ENCODE measurements at places on chromosomes 12 and 14. TPM values are rescaled to one million over a fixed set of nuclear protein-coding genes. Genes with fewer than 3 reads are reported as not detected.

DNA sequence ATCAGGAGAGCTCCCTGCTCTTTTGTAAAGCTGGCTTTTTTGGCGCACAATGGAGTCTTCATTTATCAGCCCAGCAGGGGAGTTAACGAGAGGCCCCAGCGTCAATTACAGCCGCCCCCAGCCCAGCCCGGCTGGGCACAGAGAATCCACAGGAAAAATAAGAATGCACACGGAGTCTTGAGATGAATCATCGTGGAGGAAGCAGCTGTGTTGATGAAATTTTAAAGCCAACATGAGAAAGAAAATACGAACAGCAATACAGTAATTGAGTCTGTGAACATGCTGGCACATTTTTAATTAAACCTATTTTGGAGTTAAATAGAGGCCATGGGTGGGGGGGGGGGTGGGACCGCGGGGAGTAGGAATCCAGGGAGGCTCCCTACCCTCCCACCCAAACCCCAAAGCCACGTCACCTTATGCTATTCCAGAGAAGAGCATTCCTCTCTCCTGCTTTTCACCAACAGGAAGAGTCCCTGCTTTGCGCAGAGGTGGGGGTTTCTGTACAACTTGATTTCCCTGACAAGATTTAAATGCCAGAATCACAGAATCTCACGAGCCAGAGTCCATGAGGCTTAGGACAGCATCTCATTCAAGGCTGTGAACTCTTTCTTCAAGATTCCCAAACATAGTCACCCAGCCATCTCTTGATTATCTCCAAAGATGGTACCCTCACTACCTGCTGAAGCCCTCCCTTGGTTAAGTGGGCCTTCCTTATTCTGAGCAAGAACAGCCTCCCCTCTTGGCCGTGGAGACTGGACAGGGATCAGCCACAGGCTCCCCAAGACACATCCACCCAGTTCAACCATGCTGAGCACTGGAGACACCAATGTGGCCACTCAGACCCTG, 50.3 kb downstream of the CCNK start:
- no peaks in the 10 kb centered on the region for H3K4me1 ChIP-seq
- no peak overlapping the region for H3K4me3 ChIP-seq
- H3K27me3 ChIP-seq = no peaks in the 10 kb centered on the region
- H3K36me3 ChIP-seq = no peaks in the 10 kb centered on the region

GRCh38 chr12:58176296-58176869, 235.0 kb downstream of the ATP23 start:
- no peak overlapping the region for H3K4me3 ChIP-seq
- H3K4me1 ChIP-seq = no peaks in the 10 kb centered on the region
- DNase-seq = no peak
- H3K27me3 ChIP-seq = no peaks in the 10 kb centered on the region
- H3K27ac ChIP-seq = no peak overlapping the region

Gene CCDC184
- 0.63 TPM for total RNA-seq

DNA sequence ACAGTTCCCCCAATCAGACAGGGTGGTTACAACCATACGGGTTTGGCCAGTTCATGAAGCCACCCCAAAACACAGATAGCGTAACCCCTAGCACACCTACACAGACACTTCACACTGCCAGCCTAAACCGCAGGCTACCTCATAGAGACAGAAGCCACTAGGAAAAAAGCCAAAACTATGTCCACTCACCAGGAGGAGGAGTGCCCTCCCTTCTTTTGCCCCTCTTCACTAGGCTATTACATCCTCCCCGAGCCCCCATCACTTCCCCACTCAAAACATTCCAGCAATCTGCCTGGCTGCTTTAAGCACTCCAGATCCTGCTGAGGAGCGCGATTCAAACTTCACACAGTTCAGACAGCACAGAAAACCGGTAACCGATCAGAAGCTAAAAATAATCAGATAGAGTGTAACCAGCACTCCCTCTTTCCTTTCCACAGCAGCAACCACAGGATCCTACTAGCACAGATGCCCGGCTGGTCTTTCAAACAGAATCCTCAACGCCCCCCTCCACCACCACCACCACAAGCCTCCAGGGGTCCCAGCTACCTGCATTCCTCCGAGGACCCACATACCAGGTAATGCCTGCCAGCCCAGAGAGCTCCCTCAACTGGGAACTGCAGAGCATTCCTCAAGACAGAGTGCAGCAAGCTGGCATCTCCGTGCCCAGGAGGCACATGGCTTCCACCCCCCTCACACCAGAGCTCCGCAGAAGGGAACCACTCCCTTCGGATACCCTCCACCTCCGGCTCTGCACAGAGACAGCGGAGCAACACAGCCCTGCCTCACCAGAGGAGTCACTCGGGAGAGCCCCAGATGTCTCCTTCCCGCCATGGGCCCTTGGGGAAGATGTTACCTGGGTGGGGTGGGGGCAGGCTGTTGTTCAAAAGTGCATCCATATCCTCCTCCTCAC, 1.5 kb downstream of the CHD4 start:
- H3K4me1 ChIP-seq = peaks cover 47% of the 10 kb centered on the region
- H3K27me3 ChIP-seq = no peaks in the 10 kb centered on the region
- peak overlapping the region; percentile 75 for H3K27ac ChIP-seq
- H3K4me3 ChIP-seq = no peak overlapping the region
- DNase-seq = peak; percentile 57
- peaks cover 50% of the 10 kb centered on the region for H3K36me3 ChIP-seq

DNA sequence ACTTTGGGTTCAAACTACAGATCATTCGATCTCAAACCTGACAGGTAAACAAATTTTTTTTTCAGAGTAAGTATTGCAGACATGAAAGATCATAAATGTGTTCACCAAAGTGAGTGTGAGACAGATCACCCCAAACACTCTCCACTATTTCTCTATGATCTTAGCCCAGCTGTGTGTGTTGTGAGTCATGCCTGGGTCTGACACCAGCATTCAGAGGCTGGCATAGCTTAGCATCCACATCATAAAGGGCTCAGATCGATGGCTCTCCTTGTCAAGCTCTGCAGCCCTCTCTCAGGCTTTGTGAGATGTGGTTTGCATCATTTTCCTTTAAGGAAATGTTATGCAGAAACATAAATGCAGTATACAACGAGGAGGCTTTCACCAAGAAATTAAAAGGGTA, 164.9 kb downstream of the ETV6 start:
- DNase-seq = peak; percentile 23
- peaks cover 13% of the 10 kb centered on the region for H3K36me3 ChIP-seq
- no peak overlapping the region for H3K27ac ChIP-seq

- H3K27me3 ChIP-seq = no peaks in the 10 kb centered on the region
- H3K27ac ChIP-seq = no peak overlapping the region
- H3K4me1 ChIP-seq = no peaks in the 10 kb centered on the region
- peaks cover 6% of the 10 kb centered on the region for H3K36me3 ChIP-seq
- H3K4me3 ChIP-seq = no peak overlapping the region
These were observed 6.5 kb downstream of the TAS2R19 start for GRCh38 chr12:11015775-11016430.

Gene SLCO1C1
- not detected for total RNA-seq

Gene HOXC13
- not detected for total RNA-seq

Gene OR4K2
- not detected for total RNA-seq

GRCh38 chr14:65496178-65496993, 83.9 kb downstream of the FUT8 start:
- no peak for DNase-seq
- no peaks in the 10 kb centered on the region for H3K27me3 ChIP-seq
- H3K27ac ChIP-seq = no peak overlapping the region
- H3K4me3 ChIP-seq = no peak overlapping the region

GRCh38 chr12:48361664-48362339, 11.1 kb upstream of the ZNF641 start:
- no peaks in the 10 kb centered on the region for H3K27me3 ChIP-seq
- no peaks in the 10 kb centered on the region for H3K36me3 ChIP-seq
- H3K27ac ChIP-seq = no peak overlapping the region

Gene SLC4A8
- 5.2 TPM for total RNA-seq

Gene GARIN6
- total RNA-seq = not detected

GRCh38 chr14:89399157-89399556, 17.9 kb downstream of the FOXN3 start:
- peaks cover 6% of the 10 kb centered on the region for H3K4me1 ChIP-seq
- H3K27ac ChIP-seq = no peak overlapping the region
- H3K4me3 ChIP-seq = no peak overlapping the region
- H3K36me3 ChIP-seq = peaks cover 23% of the 10 kb centered on the region
- DNase-seq = no peak

Gene NOVA1
- total RNA-seq = not detected

DNA sequence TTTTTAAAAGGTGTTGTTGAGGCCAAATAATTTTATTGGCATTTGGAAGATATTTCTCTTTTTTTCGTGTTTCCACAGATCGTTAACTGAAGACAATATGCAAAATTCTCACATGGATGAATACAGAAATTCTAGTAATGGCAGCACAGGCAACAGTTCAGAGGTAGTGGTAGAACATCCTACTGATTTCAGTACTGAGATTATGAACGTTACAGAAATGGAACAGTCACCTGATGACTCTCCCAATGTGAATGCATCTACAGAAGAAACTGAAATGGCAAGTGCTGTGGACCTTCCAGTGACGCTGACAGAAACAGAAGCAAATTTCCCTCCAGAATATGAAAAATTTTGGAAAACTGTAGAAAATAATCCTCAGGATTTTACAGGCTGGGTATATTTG, 11.2 kb downstream of the PRPF39 start:
- no peak for DNase-seq
- peaks cover 63% of the 10 kb centered on the region for H3K36me3 ChIP-seq
- H3K4me3 ChIP-seq = no peak overlapping the region
- no peak overlapping the region for H3K27ac ChIP-seq
- peaks cover 22% of the 10 kb centered on the region for H3K4me1 ChIP-seq

DNA sequence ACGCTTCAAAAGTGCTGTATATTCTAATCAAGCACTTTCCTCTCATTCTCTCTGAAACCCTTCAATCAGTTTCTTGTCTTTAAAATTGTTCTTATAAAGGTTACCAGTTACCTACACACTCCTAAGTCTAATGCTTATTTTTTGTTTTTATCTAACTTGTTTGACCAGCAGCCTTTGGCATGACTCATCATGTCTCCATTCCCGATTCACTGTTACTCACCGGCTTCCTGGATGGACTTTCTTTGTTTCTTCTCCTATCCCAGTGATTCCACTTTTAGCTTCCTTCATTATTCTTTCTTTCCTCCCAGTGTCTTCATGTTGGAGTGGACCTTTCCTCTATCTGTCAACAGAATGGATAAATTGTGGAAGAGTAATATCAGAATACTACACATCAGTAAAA, 368.6 kb upstream of the CCDC196 start:
- H3K4me1 ChIP-seq = no peaks in the 10 kb centered on the region
- DNase-seq = no peak
- H3K27me3 ChIP-seq = peaks cover 16% of the 10 kb centered on the region
- no peak overlapping the region for H3K4me3 ChIP-seq

Gene CDH24
- total RNA-seq = 1.6 TPM

DNA sequence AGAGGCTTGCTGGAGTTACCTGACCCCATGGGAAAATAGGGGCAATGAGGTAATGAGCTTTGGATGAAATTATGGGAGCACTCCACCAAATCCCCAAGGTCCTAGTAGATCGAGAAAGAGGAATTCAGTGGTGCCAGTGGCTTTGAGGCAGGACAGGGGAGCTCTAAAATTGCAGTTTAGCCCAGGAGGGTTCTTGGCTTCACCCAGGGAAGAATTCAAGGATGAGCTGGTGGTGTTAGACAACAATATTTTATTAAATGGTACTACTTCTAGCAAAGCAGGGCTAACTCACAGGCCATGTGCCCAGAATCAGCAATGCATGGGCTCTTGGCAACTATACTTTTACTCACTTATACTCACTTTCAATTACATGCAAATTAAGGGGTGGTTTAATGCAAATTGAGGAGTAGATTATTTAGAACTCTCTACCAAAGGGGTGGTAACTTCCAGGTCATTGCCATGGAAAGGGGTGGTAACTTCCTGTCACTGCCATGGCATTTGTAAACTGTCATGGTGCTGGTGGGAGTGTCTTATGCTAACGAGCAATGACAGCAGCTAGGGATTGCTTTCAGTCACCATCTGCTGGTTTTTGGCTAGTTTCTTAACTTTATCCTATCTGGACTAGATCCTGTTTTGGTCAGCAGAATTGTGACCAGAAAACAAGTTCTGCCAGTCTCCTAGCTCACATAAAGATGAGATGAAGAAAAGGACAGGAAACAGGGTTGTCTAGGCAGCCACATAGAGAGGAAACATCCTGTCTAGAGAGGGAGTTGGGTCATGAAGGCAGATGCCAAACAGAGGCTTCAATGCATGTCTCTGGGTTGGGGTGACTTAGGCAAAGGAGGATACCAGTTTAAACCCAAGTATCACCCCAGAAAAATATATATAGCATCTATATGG, 64.7 kb downstream of the ZNF641 start:
- H3K27me3 ChIP-seq = peaks cover 5% of the 10 kb centered on the region
- no peak overlapping the region for H3K4me3 ChIP-seq

DNA sequence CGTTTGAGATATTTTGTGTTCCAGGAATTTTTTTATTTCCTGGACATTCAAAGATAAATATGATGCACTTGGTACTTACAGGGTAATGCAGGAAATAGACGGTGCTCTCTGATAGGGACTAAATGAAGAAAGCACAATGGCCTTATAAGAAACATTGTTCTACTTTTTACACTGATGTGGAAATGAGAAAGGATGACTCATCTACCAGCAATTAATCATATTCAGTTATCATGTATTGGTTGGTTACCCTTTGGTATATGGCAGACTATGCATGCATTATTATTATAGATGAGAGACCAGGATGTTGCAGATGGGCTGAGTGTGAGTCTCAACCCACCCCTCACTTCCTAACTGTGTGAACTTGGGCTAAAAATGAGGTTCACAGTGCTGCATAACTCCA, 222.2 kb downstream of the FLRT2 start:
- no peak overlapping the region for H3K27ac ChIP-seq
- DNase-seq = no peak
- H3K4me1 ChIP-seq = no peaks in the 10 kb centered on the region
- H3K36me3 ChIP-seq = no peaks in the 10 kb centered on the region

DNA sequence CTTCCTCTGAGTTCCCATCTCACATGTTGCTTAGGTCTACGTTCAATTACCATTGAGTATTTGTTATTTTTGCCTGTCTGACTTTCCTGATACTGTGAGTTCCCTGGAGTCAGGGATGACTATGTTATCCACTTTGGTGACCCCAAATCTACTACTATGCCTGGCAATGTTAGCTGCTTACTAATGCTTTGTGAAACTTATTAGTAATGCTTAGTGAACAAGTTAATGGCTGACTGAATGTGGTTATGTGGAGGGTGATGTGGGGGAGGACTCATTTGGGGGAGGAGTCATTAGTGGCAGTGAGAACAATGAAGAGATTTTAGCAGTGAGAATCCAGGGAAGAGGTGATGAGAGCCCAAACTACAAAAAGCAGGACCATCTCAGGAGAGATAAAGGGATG, 121.6 kb downstream of the KTN1 start:
- H3K36me3 ChIP-seq = no peaks in the 10 kb centered on the region
- no peak overlapping the region for H3K27ac ChIP-seq
- H3K4me1 ChIP-seq = no peaks in the 10 kb centered on the region

DNA sequence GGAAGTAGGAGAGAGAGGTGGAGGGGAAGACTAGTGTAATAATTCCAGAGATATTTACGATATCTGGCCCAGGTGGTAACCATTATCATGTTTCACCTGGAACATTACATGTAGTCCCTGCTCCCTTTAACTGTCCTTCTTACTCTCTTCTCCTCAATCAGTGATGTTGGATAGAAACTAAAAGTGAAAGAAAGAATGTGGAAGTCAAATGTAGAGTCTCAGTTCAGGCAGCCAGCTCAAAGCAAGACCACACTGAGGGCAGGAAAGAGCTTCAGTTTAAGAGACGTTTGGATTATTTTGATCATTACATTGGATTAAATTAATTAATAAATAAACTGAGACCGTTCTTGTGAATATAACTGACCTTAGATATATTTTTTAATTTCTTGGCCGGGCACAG, 594.4 kb downstream of the FLRT2 start:
- no peaks in the 10 kb centered on the region for H3K36me3 ChIP-seq
- H3K4me3 ChIP-seq = no peak overlapping the region
- no peak overlapping the region for H3K27ac ChIP-seq
- H3K4me1 ChIP-seq = peaks cover 7% of the 10 kb centered on the region

Gene COX8C
- total RNA-seq = not detected
